ENCODE measurements at places on chromosomes 3 and 15.

- DNase-seq = no peak
Observed at GRCh38 chr3:23067116-23067515, 136.0 kb upstream of the UBE2E2 start.

GRCh38 chr15:26691249-26691648 lies 81.6 kb downstream of the GABRB3 start:
- DNase-seq = no peak

- no peak for DNase-seq
Observed at GRCh38 chr3:129087138-129087702, 26.6 kb downstream of the GP9 start.

- DNase-seq = no peak
Observed at GRCh38 chr3:58526515-58526957, 10.5 kb downstream of the ACOX2 start.

DNA sequence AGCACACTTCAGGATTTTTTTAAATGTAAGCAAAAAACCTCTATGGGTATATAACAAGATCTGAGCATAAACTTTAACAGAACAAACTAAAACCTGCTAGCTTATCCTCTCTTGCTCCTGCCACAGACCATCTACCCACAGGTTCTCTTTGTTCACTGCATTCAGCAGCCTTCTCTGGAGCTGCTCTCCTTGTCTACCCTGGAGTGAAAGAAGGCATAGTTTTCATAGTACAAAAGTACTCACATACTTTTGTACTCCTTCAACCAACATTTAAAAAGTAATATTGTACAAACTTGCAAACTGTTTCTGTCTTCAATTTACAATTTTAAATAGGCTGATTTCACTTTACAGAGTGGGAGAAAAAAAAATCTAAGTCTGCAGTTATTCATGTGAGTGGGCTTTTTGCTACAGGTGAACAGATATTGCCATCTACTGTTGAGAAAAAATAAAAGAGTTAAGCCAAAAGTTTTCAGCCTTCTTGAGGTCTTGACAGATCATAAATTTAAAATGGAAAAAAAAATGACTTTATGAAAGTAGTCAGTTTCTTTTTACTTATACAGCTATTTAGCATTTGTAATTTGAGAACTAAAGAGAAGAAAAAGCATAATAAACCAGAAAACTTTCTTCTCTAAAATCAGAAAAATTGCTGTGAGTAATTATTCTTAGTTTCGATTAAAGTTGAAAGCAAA lies 20.4 kb downstream of the TERC start:
- DNase-seq = no peak

- DNase-seq = no peak
Observed at GRCh38 chr3:88926221-88926620, 181.2 kb upstream of the EPHA3 start.

- DNase-seq = no peak
Observed at GRCh38 chr15:77798151-77798835, 165.6 kb upstream of the LINGO1 start.

Measured in stimulated activated CD8-positive, alpha-beta memory T cell treated with anti-CD3 and anti-CD28 coated beads, Interleukin-7, amount 100 ng/mL, for 24 hours (primary cell).